ENCODE measurements at places on chromosomes 12 and 14.

GRCh38 chr14:60101786-60102185 lies 10.1 kb downstream of the PCNX4 start:
- DNase-seq, result no peak

DNA sequence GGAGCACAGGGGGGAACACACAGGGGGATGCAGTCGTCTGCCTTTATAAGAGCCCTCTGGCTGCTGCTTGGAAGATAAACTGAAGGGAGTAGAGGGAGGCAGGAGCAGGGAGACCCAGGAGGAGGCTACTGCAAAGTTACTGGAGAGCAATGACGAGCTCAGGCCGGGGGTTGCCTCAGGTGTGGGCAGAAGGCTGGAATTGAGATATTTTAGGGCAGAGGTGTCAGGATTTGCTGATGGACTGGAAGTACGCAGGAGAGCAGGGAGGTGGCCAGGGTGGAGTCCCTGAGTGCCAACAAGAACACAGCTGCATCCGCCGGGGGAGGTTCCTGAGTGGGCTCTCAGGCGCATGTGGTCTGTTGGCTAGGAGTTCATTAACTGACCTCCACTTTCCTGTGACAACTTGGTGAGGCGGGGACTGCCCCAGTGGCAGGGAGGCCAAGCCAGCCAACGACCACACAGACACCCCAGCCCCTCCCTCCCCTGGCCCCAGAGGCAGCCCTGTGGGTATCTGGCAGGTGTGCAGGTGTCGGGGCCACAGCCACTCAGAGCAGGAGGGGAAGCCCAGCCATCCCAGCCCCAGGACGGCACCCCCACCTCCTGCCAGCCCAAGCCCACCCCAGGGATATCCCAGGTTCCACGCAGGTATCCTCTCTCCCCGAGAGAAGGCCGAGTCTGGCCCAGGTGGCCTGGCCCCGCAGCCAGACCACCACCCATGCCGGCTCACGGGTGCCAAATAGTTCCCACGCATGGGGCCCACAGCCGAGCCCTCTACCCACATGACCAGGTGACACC lies 85.4 kb downstream of the NCOR2 start:
- no peak for DNase-seq

GRCh38 chr12:116556964-116557698 lies 2.0 kb upstream of the MAP1LC3B2 start:
- DNase-seq, result no peak

- peak; percentile 80 for DNase-seq
Measured at GRCh38 chr14:46818147-46818546, 166.6 kb upstream of the RPL10L start.

GRCh38 chr12:32761716-32762115 lies 6.0 kb upstream of the YARS2 start:
- no peak for DNase-seq

- no peak for DNase-seq
Measured at GRCh38 chr12:98090731-98091130, 424.7 kb upstream of the TMPO start.

All from NCI-H1417 treated with DMSO at 0.1 percent for 48 hours (cell line).